ENCODE measurements at places on chromosomes 5 and 9.

DNA sequence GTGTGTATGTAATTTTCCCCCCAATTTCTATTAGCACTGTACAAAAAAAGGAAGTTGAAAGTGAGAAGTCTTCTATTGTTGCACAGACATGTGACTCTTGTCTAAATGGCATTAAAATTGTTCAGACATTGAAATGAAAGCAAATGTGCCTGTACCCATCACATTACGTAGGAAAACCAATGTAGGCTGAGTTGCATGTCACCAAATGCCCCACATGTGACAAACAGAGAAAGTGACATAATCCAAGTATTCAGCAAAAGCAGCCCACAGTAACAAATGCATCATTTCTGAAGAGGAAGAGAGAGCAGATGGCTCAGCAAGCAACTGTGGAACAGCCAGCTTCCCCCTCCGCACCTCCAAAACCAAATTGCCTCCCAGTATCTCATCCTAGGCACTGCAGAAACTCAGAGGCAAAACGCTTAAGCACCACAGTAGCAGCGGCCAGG lies 161.5 kb upstream of the NR4A3 start:
- no peaks in the 10 kb centered on the region for H3K4me1 ChIP-seq
- H3K4me3 ChIP-seq: no peak overlapping the region
- H3K27ac ChIP-seq: no peak overlapping the region
- no peaks in the 10 kb centered on the region for H3K36me3 ChIP-seq
- no peak for DNase-seq

- H3K4me3 ChIP-seq: peak overlapping the region; percentile 100
- H3K27me3 ChIP-seq: peaks cover 4% of the 10 kb centered on the region
- H3K36me3 ChIP-seq: peaks cover 17% of the 10 kb centered on the region
- peaks cover 39% of the 10 kb centered on the region for H3K4me1 ChIP-seq
- no peak for DNase-seq
Measured at GRCh38 chr9:26893030-26893676, 551 bp upstream of the CAAP1 start.

GRCh38 chr9:134396825-134397224 lies 70.6 kb downstream of the RXRA start:
- peaks cover 7% of the 10 kb centered on the region for H3K36me3 ChIP-seq
- H3K4me1 ChIP-seq: peaks cover 53% of the 10 kb centered on the region
- H3K27ac ChIP-seq: peak overlapping the region; percentile 84
- peak; percentile 69 for DNase-seq
- peaks cover 46% of the 10 kb centered on the region for H3K27me3 ChIP-seq
- H3K4me3 ChIP-seq: peak overlapping the region; percentile 68

DNA sequence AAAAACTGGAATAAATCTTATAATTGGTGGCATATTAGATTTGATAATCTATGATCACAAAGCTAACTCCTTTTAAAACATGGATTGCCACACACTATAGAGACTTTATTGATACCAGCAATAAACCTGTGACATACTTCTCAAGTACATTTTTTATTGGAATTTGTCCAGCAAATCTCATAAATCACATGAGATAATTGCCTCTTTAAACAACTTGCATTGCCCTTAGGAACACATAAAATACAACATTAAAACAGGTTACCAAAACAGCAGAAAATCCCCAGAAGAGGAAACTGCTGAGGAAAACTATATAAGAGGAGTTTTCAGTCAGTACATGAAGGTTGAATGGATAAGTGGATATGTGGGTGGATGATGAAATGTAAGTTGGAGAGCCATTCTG lies 124.6 kb downstream of the SNCAIP start:
- no peaks in the 10 kb centered on the region for H3K36me3 ChIP-seq
- no peaks in the 10 kb centered on the region for H3K27me3 ChIP-seq
- H3K4me1 ChIP-seq: no peaks in the 10 kb centered on the region
- no peak overlapping the region for H3K27ac ChIP-seq

DNA sequence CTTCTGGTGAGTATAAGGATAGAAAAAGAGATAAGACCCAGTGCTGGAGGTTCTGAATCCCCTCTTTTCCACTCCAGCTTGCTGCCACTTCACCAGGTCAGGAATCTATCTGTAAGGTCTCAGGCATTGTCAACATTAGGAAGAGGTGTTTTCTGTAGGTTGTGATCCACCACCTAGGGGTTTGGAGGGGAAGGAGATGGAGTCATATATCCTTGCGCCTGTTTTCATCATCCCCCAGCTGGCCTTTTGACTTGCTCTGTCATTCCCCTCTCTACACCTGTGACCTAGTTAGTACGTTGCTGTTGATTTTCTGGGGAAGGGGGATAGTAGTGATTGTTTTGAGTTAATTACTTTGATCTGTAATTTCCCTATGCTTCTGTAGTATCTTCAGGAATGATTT lies 20.5 kb downstream of the SPINK5 start:
- no peaks in the 10 kb centered on the region for H3K4me1 ChIP-seq
- DNase-seq: no peak
- H3K36me3 ChIP-seq: no peaks in the 10 kb centered on the region
- H3K27ac ChIP-seq: no peak overlapping the region

GRCh38 chr5:85108471-85108870 lies 723.8 kb upstream of the EDIL3 start:
- H3K4me3 ChIP-seq: no peak overlapping the region
- no peak for DNase-seq
- H3K27me3 ChIP-seq: no peaks in the 10 kb centered on the region
- H3K27ac ChIP-seq: no peak overlapping the region
- no peaks in the 10 kb centered on the region for H3K36me3 ChIP-seq
- H3K4me1 ChIP-seq: no peaks in the 10 kb centered on the region

- H3K27me3 ChIP-seq: peaks cover 3% of the 10 kb centered on the region
- H3K36me3 ChIP-seq: no peaks in the 10 kb centered on the region
- no peak overlapping the region for H3K27ac ChIP-seq
Measured at GRCh38 chr9:2378266-2378665, 243.3 kb upstream of the VLDLR start.

- H3K4me1 ChIP-seq: no peaks in the 10 kb centered on the region
- H3K4me3 ChIP-seq: no peak overlapping the region
- DNase-seq: no peak
- H3K27ac ChIP-seq: no peak overlapping the region
- H3K27me3 ChIP-seq: no peaks in the 10 kb centered on the region
- no peaks in the 10 kb centered on the region for H3K36me3 ChIP-seq
Measured at GRCh38 chr9:24333629-24334028, 212.1 kb downstream of the IZUMO3 start.

Data from activated naive CD4-positive, alpha-beta T cell treated with anti-CD3 and anti-CD28 coated beads, Interleukin-2, amount 10 ng/mL, durations not matched to agents 7 days and 5 days (primary cell).